Mucosa of descending colon (tissue), 3 donors: ENCODE measurements at places on chromosomes 2 and 18. TPM values are rescaled to one million over a fixed set of nuclear protein-coding genes. Genes with fewer than 3 reads are reported as not detected.

The ARHGEF4 gene
- total RNA-seq = 14.0 TPM

The WIPF1 gene
- 56.6 TPM for total RNA-seq

The ADAM23 gene
- 1.2 TPM for total RNA-seq

The RNASEH1 gene
- total RNA-seq = 24.2 TPM

The PLA2R1 gene
- 11.1 TPM for total RNA-seq

The IL36RN gene
- not detected for total RNA-seq

The ZNG1B gene
- 33.5 TPM for total RNA-seq

The TMEFF2 gene
- not detected for total RNA-seq
